ENCODE measurements at places on chromosomes 13 and 19. TPM values are rescaled to one million over a fixed set of nuclear protein-coding genes. Genes with fewer than 3 reads are reported as not detected.

ZNF878 gene
- polyA plus RNA-seq, result 0.23 TPM

GTF3A gene
- polyA plus RNA-seq, result 366 TPM

NLRP5 gene
- not detected for polyA plus RNA-seq

FGF21 gene
- polyA plus RNA-seq, result not detected

SSC5D gene
- polyA plus RNA-seq, result 4.4 TPM

CCDC70 gene
- polyA plus RNA-seq, result 0.07 TPM

POLR2I gene
- 121 TPM for polyA plus RNA-seq

ZNF14 gene
- polyA plus RNA-seq, result 3.5 TPM

PNMA8A gene
- polyA plus RNA-seq, result 10.7 TPM

ZNF224 gene
- 10.1 TPM for polyA plus RNA-seq

CBY2 gene
- not detected for polyA plus RNA-seq

GZMM gene
- polyA plus RNA-seq, result 0.43 TPM

LRG1 gene
- 0.41 TPM for polyA plus RNA-seq

ONECUT3 gene
- not detected for polyA plus RNA-seq

TMC4 gene
- 2.3 TPM for polyA plus RNA-seq

EBI3 gene
- 0.70 TPM for polyA plus RNA-seq
